ENCODE measurements at places on chromosomes 5 and 9. TPM values are rescaled to one million over a fixed set of nuclear protein-coding genes. Genes with fewer than 3 reads are reported as not detected.
A peak's percentile ranks its signal among the peaks of the same experiment; 100 is the strongest.

GLT6D1 gene
- not detected for total RNA-seq

- no peak for DNase-seq
Measured at GRCh38 chr9:131645078-131645776, 94.6 kb downstream of the RAPGEF1 start.

GRCh38 chr9:86942281-86943200 is 4.8 kb downstream of the GAS1 start:
- DNase-seq, result no peak

- no peak for DNase-seq
Measured at GRCh38 chr9:136728548-136729123, 14.1 kb downstream of the LCN10 start.

GRCh38 chr9:127943731-127944144 is 6.1 kb upstream of the DPM2 start:
- DNase-seq, result peak; percentile 75
